Cortex of kidney (tissue), 1 donor: ENCODE measurements at places on chromosomes 16 and 17.

- DNase-seq: no peak
Observed at GRCh38 chr17:47276868-47277267, 23.2 kb downstream of the ITGB3 start.

- DNase-seq: no peak
Observed at GRCh38 chr17:29585080-29585751, 4.2 kb downstream of the GIT1 start.

- DNase-seq: no peak
Observed at GRCh38 chr16:23434380-23434779, 18.6 kb downstream of the COG7 start.

DNA sequence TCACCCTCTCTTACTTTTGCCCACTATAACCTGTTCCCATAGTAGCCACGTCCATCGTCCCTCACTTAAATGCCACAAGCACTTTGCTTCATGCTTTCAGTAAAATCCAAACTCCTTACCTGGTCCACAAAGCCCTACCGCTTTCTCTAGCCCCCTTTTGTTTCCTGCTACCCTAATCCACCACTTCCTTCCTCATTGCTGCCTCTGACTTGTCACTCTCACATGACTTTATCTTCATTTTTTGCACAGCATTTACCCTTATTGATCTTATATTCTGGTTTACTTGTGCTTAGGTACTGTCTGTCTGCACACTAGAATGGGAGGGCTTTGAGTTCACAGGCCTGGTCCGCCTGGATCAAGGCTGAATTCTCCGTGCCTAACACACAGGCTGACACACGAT, 340.0 kb downstream of the XYLT1 start:
- no peak for DNase-seq

DNA sequence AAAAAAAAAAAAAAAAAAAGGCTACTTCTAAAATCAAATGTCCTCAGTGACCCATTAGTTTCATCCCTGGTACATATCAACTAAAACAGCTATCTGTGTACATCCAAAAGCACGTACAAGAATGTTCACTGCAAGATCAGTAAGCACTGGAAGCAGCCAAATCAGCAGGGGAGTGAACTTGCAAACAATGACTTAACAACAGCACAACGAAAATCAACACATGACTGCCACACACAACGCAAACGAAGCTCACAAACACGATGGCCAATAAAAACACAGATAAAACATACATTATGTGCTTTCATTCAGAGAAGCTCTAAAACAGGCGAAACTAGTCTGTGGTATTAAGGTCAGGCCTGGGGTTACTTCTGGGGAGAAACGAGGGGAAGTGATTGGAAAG, 60.6 kb downstream of the XPO6 start:
- DNase-seq: no peak

DNA sequence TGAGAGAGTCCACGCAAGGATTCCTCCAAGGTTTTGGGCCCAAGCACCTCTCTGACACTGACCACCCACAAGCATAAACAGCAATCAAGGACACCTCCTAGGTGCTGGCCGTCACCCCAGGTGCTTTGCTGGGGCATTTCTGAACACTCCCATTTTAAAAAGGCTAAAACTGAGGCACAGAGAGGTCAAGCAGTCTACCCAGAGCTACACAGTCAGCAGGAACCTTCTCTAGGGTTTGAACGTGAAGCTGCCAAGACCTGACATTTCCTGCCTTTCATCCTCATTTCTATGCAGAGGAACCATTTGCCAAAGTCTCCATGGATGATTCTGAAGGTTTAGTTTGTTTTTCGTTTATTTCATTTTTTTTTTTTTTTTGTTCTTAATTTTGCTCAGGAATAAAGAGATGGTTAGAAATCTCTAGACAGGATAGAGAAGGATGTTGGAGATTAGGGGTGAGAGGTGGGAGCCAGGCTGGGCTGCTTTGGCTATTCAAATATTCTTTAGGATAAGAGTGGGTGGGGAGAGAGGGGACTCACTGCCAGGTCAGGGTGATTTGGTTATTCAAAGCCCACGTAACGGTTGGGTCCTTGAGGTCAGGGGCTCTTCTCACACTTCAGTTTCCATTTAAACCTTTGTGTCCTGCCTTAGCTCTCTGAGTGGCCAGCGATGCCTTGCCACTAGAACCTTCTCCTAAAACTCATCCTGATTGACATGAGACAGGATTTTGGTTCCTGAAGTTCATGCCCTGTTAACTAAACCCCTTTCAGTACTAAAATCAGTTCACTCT, 6.2 kb downstream of the PLCG2 start:
- no peak for DNase-seq

GRCh38 chr16:80720804-80721371, 83.5 kb downstream of the CDYL2 start:
- no peak for DNase-seq

GRCh38 chr17:21278450-21279197, 5.9 kb upstream of the MAP2K3 start:
- no peak for DNase-seq

- DNase-seq: no peak
Observed at GRCh38 chr16:72371307-72372086, 199.5 kb upstream of the PMFBP1 start.

- DNase-seq: no peak
Observed at GRCh38 chr17:77254951-77255825, 114.4 kb downstream of the SEC14L1 start.

- no peak for DNase-seq
Observed at GRCh38 chr17:6098050-6098822, 28.1 kb downstream of the WSCD1 start.

- DNase-seq: no peak
Observed at GRCh38 chr16:66741169-66741900, 10.1 kb downstream of the DYNC1LI2 start.

GRCh38 chr17:70677783-70678647, 508.7 kb downstream of the KCNJ2 start:
- DNase-seq: no peak
